Vagina (tissue), 2 donors: ENCODE measurements at places on chromosomes 4 and X. TPM values are rescaled to one million over a fixed set of nuclear protein-coding genes. Genes with fewer than 3 reads are reported as not detected.

- H3K27me3 ChIP-seq: no peaks in the 10 kb centered on the region
- no peaks in the 10 kb centered on the region for H3K4me1 ChIP-seq
- no peak overlapping the region for H3K4me3 ChIP-seq
- no peak overlapping the region for H3K27ac ChIP-seq
Measured at GRCh38 chr4:41451961-41452360, 86.0 kb upstream of the LIMCH1 start.

DNA sequence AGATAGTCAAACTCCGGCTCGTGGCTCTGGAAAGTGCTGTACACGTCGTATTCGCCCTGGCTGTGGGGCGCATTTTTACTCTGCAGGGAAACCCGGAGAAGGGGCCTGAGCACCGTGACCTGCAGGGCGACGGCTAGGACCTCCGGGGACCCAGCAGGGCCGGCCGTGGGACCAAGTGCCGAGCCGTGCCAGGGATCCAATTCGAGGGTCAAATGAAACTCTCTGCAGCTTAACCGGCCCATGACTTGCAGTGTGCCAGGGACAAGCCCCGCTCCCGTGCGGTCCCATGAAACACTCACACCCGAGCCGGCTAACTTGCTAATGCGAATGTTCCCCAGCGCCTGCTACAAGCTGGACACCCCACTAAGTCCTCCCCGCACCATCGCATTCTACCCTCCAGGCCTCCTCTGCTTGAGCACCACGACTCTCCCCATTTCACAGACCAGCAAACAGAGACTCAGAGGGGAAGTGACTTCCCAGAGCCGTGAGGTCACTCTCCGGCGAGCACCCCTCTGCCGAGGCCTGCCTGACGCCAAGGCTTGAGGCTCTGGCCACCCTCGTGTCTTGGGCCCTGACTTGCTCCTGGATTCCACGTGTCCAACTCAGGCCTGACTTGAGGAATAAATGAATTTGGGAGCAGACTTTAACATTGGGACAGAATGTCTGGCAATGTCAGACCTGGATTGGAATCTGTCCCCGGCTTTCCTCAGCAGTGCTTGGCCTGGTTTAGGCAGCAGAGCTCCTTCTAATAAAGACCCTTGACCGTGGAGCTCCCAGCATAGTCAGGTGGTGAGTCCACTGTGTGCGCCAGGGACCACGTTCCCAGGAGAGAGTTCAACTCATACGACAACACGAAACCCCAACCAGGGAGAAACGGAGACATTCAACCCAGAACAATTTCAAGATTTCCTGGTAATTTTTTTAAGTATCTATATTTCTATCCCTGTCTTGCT is 93.6 kb downstream of the PPP2R2C start:
- no peaks in the 10 kb centered on the region for H3K36me3 ChIP-seq
- H3K4me1 ChIP-seq: peaks cover 11% of the 10 kb centered on the region
- no peaks in the 10 kb centered on the region for H3K27me3 ChIP-seq
- H3K4me3 ChIP-seq: no peak overlapping the region
- no peak for DNase-seq

FGG gene
- not detected for total RNA-seq

DNA sequence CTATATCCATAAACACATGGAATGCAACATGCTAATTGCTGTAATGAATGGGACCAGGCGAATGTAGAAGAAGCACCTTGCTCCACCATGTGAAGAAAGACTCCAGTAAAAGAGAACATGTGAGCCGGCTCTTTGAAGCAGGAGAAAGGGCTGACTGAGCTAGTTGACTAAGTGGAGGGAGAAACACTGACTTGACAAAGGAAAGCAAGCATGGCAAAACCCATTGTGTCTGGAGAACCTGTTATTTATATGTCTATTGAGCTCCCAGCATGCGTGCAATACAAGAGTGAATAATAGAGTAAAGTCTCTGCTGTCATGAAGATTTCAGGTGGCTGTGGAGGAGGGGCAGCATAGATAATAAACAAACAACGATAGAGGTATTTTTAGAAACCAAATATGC is 559.9 kb downstream of the RAB28 start:
- no peak overlapping the region for H3K27ac ChIP-seq
- no peak for DNase-seq
- no peaks in the 10 kb centered on the region for H3K36me3 ChIP-seq
- H3K27me3 ChIP-seq: no peaks in the 10 kb centered on the region

- H3K4me3 ChIP-seq: no peak overlapping the region
- H3K4me1 ChIP-seq: no peaks in the 10 kb centered on the region
- no peak for DNase-seq
- H3K27ac ChIP-seq: no peak overlapping the region
Measured at GRCh38 chr4:8516996-8517550, 63.1 kb upstream of the GPR78 start.

GRCh38 chr4:54723220-54723619 is 65.5 kb downstream of the KIT start:
- H3K4me1 ChIP-seq: no peaks in the 10 kb centered on the region
- H3K36me3 ChIP-seq: no peaks in the 10 kb centered on the region
- H3K4me3 ChIP-seq: no peak overlapping the region
- no peaks in the 10 kb centered on the region for H3K27me3 ChIP-seq

AKAP14 gene
- not detected for total RNA-seq

- H3K36me3 ChIP-seq: no peaks in the 10 kb centered on the region
- H3K27ac ChIP-seq: no peak overlapping the region
- no peak for DNase-seq
- H3K4me1 ChIP-seq: no peaks in the 10 kb centered on the region
- H3K4me3 ChIP-seq: no peak overlapping the region
Measured at GRCh38 chr4:146049802-146050201, 111.2 kb upstream of the ZNF827 start.

CDX4 gene
- not detected for total RNA-seq

DNA sequence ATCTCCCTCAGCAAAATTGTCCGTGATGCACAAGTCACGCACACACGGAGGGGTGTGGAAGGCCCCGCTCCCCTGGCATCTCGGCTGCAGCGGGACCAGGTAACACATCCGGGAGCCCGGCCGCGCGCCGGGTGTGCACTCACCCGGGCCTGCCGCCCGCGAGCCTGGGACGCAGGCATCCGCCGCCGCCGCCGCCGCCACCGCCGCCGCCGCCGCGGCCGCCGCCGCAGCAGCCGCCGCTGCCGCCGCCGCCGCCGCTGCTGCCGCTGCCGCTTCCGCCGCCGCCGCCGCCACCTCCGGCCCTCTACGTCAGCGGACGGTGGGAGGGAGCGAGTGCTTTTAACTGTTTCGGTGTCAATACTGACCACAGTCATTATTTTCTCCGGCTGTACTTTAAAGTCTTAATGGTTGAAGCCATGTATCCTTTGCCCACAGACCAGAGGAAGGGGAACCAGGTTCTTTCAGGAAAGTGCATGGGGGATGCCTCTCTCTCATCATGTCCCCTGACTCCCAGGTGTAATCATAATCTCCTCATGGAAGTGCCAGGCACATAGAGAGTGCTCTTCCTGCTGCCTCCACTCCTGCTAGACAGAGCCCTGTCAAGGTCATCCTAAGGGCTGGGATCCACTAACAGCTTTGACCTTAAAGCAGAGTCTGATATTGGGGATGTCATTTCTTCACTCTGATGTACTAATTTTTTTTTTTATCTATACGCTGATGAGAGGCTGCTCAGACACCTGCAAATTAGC is 38.0 kb downstream of the MAGEE2 start:
- H3K4me1 ChIP-seq: no peaks in the 10 kb centered on the region
- DNase-seq: no peak
- H3K4me3 ChIP-seq: peak overlapping the region; percentile 44
- H3K27me3 ChIP-seq: no peaks in the 10 kb centered on the region

DNA sequence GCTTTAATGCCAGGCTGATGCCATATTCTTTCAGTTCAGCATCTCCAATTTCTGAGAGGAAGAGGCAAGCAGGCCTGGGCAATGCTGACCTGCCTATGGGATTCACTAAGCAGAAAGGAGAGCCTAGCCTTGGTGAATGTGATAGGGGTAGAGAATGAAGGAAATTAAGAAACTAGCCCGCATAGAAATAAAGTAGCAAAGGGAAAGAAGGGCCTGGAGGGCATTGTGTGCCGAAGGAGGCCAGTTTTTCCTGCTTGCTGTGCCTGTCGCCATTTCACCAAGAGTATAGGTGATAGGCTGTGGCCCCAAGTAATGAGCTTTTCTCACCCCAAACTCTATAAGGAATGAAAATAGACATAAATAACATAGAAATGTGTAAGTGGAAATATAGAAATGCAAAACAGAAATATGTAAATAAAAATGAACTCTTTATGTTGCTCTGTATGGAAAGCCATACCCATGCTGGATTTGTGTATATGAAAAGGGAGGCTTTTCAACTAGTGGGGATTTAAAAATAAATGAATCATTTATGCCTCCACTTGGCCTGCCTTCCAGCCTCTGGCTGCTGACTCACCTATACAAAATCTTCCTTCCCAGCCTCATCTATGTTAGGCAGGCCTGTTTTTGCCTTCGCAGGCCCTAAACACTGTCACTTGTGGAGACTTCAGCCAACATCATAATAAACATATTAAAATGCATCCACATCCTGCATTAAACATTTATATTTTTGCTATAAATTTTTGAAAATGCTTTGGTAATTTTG is 5.1 kb upstream of the OCRL start:
- no peak for DNase-seq
- H3K4me3 ChIP-seq: no peak overlapping the region
- no peaks in the 10 kb centered on the region for H3K4me1 ChIP-seq
- no peak overlapping the region for H3K27ac ChIP-seq
- no peaks in the 10 kb centered on the region for H3K27me3 ChIP-seq

GRCh38 chrX:17597836-17598439 is 139.4 kb upstream of the SCML1 start:
- no peaks in the 10 kb centered on the region for H3K36me3 ChIP-seq
- H3K4me1 ChIP-seq: peaks cover 13% of the 10 kb centered on the region
- H3K27ac ChIP-seq: peak overlapping the region; percentile 20
- no peak overlapping the region for H3K4me3 ChIP-seq
- H3K27me3 ChIP-seq: no peaks in the 10 kb centered on the region
- DNase-seq: no peak
